Stimulated activated CD8-positive, alpha-beta memory T cell treated with anti-CD3 and anti-CD28 coated beads, Interleukin-15, amount 100 ng/mL, for 1 hour (primary cell): ENCODE measurements at places on chromosomes 7 and 10.

GRCh38 chr10:128064970-128065580 is 61.1 kb downstream of the MKI67 start:
- no peak for DNase-seq

DNA sequence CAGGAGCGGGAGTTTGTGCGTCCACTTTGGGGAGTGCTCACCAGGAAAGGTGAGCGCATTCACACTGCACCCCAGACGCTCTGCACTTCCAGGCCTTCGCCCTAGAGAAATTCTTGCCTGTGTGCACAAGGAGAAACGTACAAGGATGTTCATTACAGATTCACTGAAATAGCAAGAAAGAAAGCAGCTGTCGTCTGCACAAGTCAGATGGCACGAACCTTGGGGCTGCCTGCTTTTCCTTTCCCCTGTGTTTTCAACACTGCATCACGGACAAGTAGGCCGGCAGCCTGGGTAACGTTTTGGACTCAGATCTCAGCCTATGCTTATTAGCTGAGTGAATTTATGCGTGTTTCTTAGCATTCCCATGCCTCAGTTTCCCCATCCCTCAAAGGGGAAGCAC is 546.8 kb upstream of the FOXK1 start:
- no peak for DNase-seq

- DNase-seq = no peak
Observed at GRCh38 chr10:17226891-17227303, 1.1 kb upstream of the VIM start.

DNA sequence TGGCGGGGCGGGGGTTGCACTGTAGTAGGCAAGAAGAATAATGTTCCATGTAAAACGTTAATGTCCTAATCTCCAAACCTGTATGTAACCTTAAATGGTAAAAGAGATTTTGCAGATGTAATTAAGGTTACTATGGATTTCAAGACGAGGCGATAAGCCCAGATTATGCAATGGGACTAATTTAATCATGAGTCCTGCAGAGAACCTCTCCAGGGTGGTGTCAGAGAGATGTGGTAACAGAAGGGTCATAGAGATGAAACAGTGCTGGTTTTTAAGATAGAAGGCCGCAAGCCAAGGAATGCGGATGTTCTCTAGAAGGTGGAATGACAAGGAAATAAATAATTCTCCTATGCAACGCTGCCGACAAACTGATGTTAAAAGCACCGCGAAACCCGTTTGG is 57.1 kb downstream of the UBE3C start:
- no peak for DNase-seq

DNA sequence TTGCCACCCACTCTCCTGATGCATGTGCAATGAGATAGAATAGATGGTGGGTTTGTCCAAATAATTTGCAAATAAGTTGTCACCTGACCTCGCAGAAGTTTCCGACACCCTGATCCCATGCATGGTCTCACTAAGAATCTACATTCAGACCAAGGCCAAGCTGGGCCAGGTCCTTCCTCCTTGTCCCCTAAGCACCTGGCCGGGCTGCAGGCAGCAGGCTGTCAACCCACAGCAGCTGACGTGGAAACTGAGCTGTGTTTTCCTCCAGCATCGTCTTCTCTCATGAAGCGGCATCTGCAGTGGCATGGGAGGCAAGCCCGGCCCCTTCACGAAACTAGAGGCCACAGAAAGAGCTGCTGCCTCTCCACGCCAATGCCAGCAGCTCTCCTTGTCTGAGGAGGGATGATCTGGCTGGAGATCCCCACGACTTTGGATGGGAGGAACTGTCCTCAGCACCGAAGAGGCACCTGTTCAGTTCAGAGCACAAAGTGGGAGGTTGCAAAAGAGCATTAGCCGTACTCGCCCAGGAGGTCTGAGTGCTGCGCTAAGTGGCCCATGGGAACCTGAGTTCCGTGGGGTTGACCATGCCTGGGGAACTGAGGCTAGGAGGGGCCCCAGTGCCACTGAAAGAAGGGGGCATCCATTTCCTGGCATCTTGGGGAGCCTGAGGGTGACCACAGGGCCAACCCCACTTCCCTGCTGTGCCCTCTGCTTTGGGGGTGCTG is 110.5 kb upstream of the INSIG1 start:
- no peak for DNase-seq

DNA sequence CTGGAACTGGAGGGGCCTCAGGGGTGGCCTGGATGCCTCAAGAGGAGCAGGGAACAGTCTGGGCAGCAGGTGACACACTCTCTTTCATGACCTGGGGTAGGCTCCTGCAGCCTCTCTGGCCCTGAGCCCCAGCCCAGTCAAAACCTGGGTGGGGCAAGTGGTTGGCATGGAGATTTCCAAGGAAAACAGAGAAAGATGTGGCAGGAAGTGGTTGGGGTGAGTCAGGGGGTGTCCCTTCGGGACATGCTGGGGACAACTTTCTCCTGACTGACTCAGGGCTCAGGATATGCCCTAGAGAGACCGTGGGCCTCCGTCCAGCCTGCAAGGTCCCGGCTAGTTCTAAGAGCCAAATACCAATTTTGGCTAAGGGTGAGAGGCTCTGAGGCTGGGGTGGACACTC is 2.9 kb downstream of the AQP1 start:
- DNase-seq = no peak

DNA sequence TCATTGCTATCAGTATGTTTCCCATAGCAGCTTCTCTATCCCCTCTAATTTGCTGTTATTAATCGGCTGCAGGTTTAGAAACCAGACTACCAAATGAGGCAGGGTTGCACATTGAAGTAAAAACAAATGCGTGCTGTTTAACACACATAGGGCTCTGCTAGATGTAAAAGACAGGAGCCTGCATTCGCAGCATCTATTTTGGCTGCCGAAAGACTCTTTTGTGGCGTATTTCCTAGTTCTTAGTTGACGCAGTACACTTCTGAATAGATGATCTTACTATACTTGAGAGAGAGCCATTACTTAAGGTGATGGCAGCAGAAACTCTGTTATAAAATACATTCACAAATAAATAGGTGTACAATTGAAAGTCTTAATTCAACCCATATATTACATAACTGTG is 21.4 kb downstream of the SGCE start:
- DNase-seq = no peak

DNA sequence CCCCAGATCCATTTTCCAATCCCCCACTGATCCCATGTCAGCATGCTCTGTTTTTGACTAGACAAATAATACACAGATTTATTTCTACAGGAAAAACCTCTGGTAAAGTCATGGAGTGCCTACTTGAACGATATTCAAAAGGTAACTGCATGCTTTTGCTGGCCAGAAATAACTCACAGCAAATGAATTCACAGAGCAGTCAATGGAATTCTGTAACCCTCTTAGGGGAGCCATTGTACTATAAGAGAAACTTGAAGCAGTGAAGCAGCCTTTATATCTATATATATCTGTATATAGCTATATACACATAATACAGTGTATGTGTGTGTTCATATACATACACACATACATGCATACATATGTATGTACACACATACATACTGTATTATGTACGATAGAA is 29.0 kb upstream of the MEOX2 start:
- no peak for DNase-seq
